ENCODE measurements at places on chromosomes 6 and 20.

DNA sequence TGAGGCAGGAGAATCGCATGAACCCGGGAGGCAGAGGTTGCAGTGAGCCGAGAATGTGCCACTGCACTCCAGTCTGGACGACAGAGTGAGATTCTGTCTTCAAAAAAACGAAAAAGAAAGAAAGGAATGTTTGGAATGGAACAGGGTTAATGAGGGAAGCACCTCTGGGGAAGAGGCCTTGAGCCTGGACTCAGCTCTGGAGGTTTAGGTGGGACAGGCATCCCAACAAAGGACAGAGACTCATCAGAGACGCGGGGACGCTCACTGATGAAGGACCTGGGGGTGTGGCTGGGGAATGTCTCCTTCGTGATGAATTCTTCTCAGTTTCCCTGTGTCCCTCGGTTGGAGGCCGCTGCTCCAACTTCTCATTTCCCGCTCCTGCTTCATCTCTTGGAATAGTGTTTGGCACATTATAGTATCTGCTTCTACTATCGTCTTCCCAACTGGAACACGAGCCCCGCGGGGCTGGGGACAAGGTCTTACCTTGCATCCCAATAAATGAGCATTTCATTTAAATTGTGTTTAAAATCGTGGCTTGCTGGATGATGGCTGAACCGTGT, 27.6 kb downstream of the KIF25 start:
- DNase-seq, result no peak

GRCh38 chr6:37232430-37233017, 25.0 kb upstream of the TBC1D22B start:
- no peak for DNase-seq

DNA sequence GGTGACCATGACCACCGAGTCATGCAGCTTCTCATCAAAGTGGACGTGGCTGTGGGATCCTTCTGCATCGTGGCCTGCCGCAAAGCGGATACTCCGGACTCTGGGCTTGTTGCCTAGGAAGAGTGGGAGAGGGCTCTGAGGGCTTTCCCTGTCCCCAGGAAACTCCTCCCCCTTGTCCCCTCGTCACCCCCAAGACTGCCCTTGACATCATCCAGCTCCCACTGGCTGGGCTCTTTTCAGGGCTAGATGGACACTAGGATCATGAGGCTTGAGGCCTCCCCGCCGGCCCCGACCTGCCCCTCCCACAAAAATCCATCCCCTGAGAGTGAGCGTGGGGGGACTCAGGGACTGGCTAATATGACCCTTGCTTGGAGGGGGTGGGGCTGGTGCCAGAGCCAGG, 9.0 kb downstream of the ADISSP start:
- DNase-seq, result no peak

GRCh38 chr6:73866305-73866704, 170.3 kb downstream of the CD109 start:
- no peak for DNase-seq

- DNase-seq, result no peak
Measured at GRCh38 chr6:8855411-8855810, 420.1 kb upstream of the SLC35B3 start.

DNA sequence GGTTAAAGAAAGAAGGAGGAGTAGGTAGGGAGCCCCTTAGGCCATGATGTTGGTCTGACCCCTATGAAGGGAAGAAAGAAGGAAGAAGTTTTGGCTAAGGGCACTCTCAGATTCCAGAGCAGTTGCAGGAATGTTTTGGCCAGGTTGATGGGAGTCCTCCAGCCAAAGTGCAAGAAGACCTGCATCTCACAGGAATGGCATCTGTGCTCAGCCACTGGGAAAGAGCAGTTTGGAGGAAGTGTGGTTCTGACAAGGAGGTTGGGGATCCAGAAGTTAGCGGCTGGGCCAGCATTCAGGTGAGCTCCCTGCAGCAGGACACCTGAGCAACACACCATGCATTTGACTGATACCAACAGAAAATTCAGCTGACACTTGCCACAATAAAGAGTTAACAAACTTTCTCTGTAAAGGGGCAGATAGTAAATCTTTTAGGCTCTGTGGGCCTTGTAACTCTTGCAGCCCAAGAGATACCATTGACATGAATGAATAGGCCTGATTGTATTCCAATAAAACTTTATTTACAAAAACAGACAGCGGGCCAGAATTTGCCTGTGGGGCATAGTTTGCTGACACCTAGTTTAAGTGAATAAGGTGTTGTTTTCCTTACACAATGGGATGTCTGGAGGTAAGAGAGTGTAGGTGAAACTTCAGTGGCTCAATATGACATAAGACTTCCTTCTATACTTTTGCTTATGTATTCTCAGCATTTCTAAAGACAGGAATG, 71.0 kb downstream of the EDN1 start:
- DNase-seq, result no peak

GRCh38 chr6:74834967-74835366, 370.9 kb downstream of the COL12A1 start:
- no peak for DNase-seq

DNA sequence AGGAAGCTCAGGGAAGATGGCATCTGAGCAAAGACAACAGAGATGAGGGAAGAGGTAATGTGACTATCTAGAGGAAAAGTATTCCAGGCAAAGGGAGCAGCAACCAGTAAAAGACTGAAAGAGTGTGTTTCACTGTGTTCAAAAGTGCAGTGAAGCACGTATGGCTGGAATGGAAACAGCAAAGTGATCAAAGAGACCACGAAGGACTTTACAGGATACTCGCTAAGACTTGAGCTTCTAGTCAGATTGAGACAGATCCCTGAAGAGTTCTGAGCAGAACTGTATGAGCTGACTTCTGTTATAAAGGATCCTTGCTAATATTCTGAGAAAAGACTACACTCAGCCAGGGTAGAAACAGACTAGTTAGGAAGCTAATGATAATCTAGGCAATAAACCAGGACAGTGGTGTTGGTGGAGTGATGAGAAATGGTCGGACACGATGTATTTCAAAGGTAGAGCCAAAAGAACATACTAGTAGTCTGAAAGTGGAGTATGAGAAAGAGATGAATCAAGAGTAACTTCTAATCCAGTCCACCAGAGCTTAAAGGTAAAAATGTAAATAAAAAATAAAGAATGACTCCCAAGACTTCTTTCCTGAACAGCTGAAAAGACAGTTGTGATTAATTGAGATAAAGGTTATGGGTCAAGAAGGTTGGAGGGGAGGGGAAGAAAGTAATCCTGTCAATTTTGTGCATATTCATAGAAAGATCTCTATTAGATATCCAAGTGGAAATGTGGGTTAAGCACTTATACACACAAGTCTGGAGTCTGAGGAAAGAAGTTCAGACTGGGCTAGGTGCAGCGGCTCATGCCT, 14.2 kb downstream of the SEC63 start:
- no peak for DNase-seq

DNA sequence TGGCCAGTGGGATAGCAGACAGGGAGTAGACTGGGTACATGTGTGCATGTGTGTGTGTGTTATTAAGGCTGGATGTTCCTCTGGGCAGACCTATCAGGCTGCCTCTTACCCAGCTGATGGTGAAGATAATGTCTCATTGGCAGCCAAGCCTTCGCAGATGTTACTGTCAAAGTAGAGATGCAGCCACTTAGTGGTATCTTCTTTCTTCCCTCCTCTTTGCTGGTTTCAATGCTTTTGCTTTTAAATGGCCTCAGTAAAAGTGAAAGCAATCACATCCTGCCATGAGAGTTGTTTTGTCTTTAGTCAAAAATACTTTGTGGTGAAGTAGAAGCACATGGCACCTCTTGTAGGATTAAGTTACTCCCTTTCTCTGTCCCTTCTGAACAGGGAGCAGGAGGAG, 57.5 kb downstream of the SNRNP48 start:
- DNase-seq, result no peak

DNA sequence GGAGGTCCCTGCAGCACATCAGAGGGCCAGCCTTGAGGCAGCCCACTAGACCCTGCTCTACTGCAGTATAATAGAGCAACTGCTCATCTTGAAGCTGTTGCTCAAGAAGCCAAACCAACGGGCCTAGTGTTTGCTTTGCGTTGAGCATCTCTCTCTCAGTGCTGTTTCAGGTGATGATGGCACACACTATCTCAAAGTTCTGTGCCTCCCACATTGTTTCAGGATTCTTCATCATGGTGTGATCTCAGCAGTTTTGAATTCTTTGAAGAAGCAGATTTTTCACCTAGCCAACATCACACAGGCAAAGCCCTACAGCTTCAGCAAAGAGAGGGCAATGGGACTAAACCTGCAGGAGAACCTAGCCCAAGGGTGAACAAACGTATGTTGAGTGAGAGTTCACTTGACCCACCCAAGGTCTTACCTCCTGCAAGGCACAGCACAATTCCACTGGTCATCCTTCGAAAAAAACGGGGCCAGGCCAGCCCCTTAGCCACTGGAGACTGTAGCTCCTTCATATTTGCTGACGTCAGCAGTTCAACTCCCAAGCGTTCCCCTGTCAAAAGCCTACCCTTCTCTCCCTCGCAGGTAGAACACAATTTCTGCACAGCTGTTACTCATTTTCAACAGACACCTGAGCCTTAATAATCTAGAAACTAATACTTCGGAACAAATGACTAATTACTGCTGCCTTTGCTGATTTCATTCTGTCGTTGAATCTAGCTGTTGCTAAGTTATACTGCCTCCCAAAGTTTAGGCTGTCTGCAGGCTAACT, 15.8 kb downstream of the MYB start:
- DNase-seq, result no peak

DNA sequence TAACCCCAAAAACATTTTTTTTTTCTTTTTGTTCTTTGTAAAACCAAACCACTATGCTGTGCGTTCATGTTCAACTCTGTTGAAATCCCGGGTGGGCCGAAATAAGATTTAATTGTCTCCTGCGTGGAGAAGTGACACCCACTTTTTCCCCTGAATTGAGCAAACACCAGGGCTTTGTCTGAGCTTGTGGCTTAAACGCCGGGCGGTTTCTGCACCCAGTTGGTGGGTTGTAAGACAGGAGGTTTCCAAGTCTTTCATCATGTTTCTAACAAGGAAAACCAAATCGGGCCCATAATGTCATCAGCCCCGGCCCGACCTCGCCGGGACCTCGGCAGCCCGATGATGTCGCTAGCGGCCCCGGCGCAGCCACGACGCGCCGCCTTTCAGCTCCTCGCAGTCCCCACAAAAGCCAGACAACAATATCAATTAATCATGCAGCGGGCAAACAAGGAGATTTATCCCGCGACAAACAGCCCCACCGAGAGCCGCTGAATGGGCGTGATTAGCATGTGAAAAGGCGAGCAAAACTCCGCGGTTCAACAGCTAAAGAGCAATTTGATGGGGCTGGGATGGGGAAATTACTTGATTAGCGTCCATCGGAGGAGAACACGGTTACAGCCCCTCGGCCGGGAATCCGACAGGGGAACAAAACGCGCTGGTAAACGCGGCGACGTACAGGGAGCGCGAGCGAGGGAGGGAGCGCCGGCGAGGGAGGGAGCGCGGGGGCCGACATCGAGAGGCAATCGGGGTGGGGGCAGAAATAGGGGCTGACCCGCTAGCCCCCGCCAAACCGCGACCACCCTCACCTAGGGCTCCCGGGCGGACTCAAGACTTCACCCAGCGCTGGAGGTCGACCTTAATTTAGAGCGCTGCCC, 5.3 kb downstream of the LINC00237 start:
- DNase-seq, result no peak

Data from stimulated activated CD4-positive, alpha-beta T cell treated with anti-CD3 and anti-CD28 coated beads, Interleukin-1b, Interleukin-23, amount 100 ng/mL, for 1 hour (primary cell).